Glomerular endothelial cell (primary cell): ENCODE measurements at places on chromosomes 16 and 17.

DNA sequence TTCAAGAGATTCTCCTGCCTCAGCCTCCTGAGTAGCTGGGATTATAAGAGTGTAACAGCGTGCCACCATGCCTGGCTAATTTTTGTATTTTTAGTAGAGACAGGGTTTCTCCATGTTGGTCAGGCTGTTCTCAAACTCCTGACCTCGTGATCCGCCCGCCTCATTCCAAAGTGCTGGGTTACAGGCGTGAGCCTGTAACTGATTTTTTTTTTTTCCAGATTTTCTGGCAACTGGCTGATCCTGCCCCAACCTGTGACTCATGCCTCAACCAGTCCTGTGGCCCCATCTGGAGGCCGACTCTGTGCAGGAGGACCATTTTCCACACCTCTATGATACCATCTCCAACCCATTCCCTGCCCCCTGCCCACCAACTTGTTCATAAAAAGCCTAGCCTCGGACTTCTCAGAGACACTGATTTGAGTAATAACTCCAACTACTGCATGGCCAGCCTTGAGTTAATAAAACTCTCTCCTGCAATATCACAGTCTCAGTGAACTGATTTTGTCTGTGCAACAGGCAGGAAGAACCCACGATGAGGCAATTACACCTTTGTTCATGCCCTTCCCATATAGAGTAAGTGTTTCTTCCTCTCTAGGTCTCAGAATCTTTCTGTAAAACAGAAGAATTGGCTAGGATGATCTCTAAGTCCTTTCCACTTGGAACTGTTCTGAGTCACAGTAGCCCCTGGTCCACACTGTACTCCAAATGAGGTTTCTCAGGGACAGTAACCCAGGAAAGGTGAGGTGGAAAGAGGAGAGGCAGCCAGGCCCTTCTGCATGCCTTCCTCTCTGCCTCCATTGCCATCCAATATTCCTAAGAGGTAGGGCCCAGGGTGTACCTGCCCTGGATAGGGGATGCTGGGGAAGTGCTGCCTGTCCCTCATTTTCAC is 8.8 kb upstream of the CNOT1 start:
- DNase-seq: no peak

GRCh38 chr17:39757931-39758873 is 20.5 kb downstream of the GRB7 start:
- no peak for DNase-seq

DNA sequence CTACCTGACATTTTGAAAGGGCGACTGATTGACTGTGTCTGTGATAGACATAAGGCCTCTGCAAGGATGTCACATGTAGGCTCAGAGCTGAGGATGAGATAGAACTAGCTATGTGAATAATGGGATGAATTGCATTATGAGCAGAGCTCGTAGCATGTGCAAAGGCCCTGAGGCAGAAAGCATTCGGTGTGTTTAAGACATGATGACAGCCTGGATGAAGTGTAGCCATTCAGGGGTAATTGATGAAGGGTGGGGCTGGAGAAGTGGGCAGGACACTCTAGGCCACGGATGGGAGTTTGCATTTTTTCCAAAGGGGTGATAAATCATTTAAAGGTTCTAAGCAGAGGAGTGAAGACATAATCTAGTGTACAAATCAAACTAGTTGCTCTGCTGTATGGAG is 62.6 kb downstream of the USP43 start:
- no peak for DNase-seq

- DNase-seq: no peak
Measured at GRCh38 chr16:26672206-26672605, 394.5 kb upstream of the C16orf82 start.

- no peak for DNase-seq
Measured at GRCh38 chr16:61296814-61297213, 739.4 kb downstream of the CDH8 start.

- no peak for DNase-seq
Measured at GRCh38 chr16:48811478-48811877, 201.5 kb upstream of the N4BP1 start.

- no peak for DNase-seq
Measured at GRCh38 chr16:14331020-14331419, 259.9 kb downstream of the MRTFB start.

DNA sequence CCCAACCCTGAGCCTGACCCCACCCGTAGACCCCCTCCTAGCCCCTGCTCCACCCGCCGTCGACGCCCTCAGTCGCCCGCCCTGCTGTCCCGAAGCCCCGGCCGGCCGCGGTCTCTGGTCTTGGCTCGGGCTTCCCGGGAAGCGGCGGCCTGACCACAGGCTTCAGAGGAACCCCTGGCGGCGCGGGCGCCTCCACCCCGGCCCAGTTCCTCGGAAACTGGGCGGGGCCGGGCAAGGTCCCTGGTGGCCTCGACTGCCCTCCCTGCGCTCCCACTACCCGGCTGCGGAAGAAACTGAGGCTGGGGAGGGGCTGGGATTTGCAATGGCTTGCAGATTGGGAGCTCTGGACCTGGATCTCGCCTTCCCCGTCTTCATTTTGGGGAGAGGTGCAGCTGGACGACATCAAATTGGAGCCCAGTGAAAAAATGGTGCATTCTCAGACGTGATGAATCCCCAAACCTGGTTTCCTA is 692 bp upstream of the SOCS1 start:
- DNase-seq: no peak

GRCh38 chr17:36593656-36594316 is 2.1 kb downstream of the DHRS11 start:
- DNase-seq: no peak

DNA sequence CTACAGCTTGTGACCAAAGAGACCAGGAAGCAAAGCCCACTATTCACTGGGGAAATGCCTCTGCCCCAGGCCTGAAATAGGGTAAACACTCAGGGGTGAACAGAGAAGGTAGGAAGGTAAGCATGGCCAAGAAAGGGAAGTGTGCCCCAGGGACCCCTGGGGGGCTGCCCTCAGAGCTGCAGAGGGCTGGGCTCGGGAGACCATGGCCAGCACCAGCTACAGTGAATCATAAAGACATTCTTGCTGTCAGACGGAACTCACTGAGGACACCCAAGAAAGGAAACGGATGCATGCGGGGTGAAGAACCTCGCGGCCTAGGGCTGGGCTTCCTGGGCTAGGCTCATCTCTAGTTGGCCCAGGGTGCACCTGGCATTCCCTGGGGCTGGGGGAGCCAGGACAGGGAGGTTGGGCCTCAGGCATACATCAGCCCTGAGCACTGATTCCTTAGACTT is 9.6 kb downstream of the HIC1 start:
- no peak for DNase-seq

GRCh38 chr16:24699151-24699723 is 30.2 kb upstream of the TNRC6A start:
- no peak for DNase-seq

DNA sequence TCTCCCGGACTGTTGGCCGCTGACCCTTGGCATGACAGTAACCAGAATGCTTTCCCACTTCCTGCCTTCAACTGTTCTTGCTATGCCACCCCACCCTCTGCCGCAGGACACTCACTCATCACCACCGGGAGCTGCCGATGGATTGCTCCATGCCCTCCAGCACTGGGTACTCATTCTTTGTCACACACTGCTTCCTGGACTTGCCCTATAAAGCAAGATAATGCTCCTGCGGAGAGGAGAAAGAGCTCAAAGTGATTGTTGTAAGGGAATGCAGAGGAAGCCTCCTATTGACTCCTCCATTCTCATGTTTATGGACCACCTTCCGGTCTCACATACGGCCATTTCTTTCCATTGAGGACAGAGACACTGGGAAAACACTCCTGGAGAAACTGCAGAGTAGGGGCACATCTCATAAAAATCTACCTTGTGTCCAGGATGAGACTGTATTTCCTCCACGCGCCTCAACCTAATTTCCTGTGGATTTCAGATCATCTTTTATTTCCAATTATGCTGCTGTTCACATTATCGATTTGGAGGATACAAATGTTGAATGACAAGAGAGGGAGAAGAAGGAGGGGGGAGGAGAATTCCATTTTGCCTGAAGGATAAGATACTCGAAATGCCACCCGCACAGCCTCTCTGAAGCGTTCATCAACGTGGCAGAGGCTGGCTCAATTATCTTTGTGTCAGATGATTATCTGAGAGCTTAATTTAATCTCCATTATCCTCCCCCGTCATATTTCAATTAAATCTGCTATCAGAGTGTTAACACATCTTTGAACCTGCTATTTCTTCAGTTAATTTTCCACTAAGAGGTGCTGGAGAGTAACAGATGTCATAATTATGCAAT is 486.1 kb upstream of the SALL1 start:
- DNase-seq: no peak

DNA sequence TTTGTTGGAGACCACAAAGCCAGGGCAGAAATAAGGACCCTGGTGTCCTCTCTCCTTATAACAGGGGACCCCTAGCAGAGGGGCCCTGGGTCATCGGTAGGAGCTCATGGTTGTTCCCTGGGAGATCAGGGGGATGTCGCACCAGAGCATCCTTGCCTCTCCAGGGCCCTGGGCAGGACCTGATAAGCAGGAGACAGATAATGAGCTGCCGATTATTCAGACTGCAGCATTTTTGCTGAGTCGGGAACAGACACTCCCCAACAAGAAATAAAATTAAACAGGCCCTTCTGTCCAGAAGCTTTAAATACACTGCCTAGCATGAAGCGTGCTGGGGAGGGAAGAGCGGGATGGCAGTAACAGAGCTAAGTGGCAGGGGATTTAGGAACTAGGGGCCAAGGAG is 15.4 kb upstream of the GFAP start:
- no peak for DNase-seq

DNA sequence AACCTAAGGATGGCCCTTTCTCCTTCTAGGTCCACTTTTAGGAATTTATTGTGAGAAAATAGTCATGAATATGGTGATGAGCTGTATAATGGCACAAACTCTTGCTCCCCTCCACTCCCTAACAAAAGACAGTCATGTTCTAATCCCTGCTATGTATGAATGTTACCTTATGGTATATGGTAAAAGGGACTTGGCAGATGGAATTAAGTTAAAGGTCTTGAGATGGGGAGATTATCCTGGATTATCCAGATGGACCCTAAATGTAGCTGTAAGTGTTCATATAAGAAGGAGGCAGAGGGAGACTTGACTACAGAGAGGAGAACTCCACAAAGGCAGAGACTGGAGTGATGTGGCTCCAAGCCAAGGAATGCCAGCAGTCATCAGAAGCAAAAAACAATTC is 296.1 kb downstream of the SOX9 start:
- no peak for DNase-seq

GRCh38 chr16:81210807-81211206 is 27.7 kb upstream of the BCO1 start:
- DNase-seq: no peak

- no peak for DNase-seq
Measured at GRCh38 chr17:78537217-78537860, 39.9 kb downstream of the DNAH17 start.

GRCh38 chr16:89123001-89123830 is 29.6 kb downstream of the ACSF3 start:
- no peak for DNase-seq

DNA sequence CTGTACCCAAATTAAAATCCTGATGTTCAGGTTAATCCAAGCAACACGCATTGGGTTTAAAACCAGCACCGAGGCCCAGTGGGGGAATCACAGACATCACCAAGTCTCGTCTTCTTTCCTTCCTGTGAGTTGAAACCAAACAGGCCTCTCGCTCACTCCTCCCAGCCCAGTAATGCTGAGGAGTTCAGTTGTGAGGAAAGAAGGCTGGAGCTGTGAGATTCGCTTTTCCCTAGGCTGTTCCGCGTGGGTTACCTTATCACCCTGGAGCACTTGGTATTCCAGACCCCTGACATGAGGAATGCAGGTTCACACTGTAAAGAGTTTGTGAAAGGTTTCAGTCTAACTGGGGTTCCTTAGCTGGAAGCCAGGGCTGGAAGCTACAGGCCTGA is 20.8 kb downstream of the CIBAR2 start:
- DNase-seq: no peak

DNA sequence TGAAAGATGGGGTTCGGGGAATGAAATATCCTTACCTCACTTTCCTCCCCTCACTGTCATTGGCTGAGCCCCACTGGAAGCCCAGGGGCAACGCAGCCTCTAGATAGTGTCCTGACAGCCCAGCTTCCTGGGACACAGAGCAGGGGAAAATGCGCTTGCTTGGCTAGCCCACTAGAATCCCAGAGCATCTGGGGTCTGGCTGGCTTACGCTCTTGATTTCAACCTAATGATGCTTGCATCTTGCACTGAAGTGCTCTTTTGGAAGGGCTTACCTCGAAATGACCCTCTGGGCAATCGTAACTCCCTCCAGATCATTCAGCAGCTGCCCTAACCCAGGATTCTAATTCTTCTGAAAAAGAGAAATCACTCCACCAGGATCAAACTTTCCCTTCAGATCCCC is 147.6 kb downstream of the SOX9 start:
- DNase-seq: no peak

DNA sequence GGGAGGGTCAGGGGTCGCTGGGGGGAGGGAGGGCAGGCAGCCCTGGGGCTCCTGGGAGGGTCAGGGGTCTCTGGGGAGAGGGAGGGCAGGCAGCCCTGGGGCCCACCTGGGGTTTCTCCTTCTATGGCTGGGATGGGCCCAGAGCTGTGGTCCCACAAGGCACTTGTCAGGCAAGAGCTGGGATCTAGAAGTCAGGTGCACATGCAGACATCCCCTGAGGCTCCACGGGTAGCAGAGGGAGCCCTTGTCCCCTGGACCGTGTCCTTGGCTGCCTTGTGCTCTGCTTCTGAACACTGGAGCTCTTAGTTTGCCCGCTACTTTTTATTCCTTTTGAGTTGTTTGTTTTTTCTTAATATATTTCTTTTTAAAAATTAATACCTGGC is 1.8 kb downstream of the TUBB3 start:
- DNase-seq: no peak

DNA sequence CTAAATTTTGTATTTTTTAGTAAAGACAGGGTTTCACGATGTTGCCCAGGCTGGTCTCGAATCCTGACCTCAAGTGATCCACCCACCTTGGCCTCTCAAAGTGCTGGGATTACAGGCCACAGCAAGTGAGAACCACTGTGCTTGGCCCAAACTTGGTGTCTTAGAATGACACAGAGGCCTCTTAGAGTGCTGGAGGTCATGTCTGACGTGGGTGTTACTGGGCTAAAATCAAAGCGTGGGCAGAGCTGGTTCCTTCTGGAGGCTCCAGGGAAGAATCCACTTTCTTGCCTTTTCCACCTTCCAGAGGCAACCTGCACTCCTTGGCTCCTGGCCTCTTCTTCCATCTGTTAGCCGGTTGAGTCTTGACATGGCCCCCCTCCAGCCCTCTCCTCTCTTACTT is 53.8 kb downstream of the IRF8 start:
- no peak for DNase-seq

DNA sequence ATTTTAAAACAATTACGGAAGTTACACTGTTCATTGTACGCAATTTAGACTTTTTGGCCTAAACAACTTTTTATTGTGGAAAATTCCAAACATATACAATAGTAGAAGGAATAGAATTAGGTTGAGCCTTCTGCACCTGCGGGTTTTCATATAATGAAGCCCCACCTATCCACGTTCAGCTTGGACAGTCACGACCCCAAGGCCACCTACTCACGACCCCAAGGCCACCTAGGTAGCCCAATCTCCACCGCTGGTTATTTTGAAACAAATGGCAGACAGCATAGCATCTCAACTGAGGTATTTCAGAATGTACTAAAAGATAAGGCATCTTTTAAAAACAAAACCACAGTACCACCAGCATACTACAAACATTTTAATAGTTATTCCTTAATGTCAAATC is 631 bp downstream of the NLRC5 start:
- no peak for DNase-seq

GRCh38 chr16:77843405-77843804 is 55.0 kb downstream of the VAT1L start:
- DNase-seq: no peak
